ENCODE measurements at places on chromosomes 5 and 9. TPM values are rescaled to one million over a fixed set of nuclear protein-coding genes. Genes with fewer than 3 reads are reported as not detected.

The DMRT3 gene
- not detected for total RNA-seq

The SURF2 gene
- 12.6 TPM for total RNA-seq

The C9orf153 gene
- total RNA-seq = 0.13 TPM

The SLC6A3 gene
- total RNA-seq = not detected

The ADGRD2 gene
- total RNA-seq = not detected

The ARID3C gene
- total RNA-seq = not detected
